Inflammatory macrophage (primary cell): ENCODE measurements at places on chromosomes 11 and 22.

DNA sequence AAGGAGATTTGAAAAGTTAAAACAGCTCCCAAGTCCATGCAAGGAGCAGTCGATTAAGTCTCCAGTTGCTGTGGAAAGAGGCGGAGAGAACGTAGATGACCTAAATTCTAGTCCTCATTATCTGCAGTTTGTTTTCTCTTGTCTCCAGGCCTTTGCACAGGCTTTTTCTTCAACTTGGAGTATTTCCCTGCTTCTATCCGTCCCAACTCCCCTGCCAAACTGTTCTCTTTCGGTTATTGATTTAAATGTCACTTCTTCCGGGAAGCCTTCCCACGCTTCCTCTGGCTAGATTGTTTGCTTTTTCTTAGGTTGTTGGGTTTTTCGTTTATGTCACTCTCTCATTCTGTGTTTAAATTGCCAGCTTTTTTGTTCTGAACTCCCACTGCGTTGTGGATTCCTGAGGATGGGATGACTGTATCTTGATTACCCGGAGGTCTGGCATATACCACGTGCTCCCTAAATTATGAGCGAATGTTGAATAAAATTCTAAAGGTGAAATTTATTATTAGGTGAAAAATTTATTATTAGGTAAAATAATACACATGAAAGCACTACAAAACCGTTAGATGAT lies 463 bp downstream of the TMEM126B start:
- peak; percentile 9 for DNase-seq

- DNase-seq, result no peak
Observed at GRCh38 chr11:85930879-85931366, 75.7 kb downstream of the CCDC83 start.

DNA sequence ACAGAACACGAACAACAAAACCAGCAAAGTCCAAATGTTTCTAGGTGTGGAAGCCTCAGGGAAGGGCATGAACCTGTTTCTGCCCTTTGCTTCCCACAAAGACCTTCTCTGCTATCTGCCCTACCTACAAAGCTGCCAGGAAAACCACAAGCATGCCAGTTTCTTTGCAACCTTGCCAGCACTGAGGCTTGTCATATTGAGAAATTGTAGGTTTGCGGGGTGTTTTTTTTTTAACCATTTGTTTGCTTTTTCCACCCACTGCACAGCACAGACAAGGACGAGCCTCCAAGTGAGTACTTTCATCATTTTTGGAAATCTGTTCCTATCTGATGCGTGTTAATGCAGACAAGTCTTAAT lies 12.8 kb downstream of the PARVG start:
- no peak for DNase-seq

- DNase-seq, result no peak
Observed at GRCh38 chr22:22386602-22387385, 121.7 kb downstream of the ZNF280B start.

DNA sequence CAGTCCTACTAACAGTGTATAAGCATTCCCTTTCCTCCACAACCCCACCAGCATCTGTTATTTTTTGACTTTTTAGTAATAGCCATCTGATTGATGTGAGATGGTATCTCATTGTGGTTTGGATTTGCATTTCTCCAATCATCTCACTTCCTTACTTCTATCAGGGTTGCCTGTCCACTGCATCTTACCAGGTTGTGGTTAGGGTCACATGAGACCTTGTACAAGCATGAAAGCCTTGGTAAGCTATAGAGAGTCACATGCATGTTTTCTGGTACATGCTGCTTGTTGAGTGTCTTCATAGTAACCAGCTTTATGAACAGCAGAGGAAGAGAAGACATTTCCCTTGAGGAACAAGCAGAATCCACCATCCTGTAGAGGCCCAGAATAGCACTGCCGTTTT lies 102.9 kb upstream of the PAX6 start:
- DNase-seq, result no peak

- DNase-seq, result no peak
Observed at GRCh38 chr11:34860034-34860433, 56.1 kb downstream of the APIP start.

DNA sequence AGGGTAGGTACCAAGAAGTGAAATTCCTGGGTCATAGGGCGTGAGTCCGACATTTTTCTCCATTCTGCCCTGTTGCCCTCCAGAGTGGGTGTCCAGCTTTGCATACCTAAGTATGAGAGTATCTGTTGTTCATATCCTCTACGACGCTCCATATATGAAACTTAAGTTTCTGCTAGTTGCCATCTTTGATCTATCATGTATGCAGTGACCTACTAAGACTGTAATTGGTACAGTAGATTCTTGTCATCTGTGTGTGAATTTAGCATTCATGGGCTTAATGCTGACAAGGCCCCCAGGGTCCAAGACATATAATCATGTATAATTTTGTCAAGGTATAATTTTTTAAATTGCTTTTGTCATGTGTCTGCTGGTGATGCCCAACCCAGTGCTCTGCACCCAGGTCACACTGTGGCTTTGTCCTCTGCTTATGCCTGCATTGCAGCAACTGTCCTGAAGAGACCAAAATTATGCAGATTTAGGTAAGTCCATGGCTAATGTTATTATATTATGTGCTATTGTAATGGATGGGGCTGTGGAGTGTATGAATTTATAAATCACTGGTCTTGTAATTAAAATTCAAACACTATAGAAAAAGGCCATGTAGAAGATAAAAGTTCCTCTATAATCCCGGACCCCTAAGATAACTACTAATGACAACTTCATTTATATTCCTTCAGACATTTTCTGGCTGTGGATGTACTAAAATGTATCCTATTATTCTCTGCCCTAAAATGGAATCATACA lies 12.2 kb downstream of the NEAT1 start:
- peak; percentile 2 for DNase-seq

DNA sequence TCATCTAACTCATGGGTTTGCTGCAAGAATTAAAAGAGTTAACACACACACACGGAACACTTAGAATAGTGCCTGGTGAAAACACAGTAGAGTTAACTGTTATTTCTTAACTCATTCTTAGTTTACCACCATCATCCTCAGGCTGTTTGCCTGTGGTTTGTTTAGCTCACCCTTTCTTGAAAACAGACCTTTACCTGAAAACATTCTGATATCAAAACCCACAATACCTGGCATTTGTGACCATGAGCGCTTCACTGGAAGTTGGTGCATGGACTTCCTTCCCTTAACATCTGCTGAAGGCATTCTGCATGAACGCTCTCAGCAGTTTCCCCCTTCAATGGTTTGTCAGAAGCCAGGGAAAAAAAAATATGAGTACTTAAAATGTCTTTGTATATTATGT lies 256.0 kb downstream of the ETS1 start:
- no peak for DNase-seq

DNA sequence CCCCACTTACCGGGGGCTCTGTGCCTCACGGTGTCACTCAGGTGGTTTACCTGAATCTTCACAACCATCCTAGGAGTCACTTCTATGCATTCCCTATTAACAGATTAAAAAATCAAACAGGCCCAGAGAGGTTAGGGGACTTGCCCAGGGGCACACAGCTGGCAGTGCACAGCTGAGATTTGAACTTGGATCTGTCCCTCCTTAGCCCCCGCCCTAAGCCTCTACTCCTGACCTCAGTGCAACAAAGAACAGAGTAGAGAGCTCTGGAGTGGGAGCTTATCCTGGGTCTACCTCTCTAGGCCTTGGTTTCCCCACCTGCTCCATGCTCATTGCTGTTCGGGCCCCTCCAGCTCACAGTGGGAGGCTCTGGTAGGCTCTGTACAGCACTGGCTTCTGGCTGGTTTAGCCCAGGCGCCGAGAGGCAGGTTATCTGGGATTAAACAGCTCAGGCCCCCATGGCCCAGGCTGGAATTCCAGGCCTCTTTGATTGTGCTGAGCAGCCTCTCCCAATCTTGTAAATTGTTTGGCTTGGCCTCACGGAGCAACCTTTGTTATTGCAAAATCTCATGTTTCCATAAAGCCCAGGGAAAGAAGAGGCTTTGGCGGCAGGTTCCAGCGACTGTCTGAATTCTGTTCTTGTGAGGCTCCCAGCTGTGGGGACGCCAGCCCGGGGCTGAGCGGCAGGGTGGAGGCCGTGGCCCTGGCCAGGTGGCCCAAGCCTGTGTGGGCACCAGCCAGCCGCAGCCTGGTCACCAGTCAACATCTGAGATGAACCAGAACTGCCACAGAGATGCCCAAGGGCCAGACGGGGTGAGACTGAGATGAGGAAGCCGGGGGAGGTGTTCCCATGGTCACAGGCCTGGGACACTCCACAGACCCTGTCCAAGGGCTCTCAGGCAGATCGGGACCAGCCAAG lies 28.9 kb upstream of the SHISAL1 start:
- DNase-seq, result no peak

DNA sequence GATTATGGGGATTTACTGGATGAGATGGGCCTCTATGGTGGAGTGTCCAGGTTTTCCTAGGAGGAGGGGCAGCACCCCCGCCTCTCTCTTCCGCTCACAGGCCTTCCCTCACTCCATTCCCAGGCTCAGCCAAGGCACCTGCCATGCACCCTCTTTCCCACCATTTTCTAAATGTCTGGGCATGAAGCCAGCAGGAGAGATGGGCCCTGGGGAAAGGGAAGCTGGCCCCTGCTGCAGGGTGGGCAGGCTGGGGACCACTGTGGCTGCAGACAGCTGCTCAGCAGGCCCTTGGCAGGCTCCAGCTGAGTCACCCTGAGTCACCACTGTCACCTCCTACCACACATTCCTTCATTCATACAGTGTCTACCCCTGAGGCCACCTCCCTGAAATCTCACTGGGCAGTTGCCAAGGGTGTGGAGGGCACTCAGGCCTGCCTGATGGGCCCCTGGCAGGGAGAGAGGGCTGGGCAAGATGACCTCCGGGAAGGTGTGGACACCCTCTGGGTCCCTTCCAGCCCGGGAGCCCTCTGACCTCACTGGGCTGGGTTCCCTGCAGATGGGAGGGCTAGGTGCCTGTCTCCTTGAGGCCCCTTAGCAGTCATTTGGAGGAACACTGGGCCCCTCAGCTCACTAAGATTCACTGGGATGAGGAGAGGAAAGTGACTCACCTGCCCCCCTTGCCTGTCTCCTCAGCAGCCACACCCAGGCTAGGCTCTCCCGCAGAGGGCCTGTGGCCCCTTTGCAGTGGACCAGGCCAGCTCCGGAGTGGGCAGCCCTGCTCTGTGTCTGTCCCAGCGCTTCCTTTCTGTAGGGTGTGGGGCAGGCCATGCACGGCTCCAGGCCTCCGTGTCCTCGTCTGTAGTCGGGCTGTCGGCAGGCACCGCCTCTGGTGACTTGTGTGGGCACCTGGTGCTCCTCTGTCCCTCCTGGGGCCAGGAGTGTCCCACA lies 7.8 kb downstream of the MYEOV start:
- DNase-seq, result peak; percentile 27

DNA sequence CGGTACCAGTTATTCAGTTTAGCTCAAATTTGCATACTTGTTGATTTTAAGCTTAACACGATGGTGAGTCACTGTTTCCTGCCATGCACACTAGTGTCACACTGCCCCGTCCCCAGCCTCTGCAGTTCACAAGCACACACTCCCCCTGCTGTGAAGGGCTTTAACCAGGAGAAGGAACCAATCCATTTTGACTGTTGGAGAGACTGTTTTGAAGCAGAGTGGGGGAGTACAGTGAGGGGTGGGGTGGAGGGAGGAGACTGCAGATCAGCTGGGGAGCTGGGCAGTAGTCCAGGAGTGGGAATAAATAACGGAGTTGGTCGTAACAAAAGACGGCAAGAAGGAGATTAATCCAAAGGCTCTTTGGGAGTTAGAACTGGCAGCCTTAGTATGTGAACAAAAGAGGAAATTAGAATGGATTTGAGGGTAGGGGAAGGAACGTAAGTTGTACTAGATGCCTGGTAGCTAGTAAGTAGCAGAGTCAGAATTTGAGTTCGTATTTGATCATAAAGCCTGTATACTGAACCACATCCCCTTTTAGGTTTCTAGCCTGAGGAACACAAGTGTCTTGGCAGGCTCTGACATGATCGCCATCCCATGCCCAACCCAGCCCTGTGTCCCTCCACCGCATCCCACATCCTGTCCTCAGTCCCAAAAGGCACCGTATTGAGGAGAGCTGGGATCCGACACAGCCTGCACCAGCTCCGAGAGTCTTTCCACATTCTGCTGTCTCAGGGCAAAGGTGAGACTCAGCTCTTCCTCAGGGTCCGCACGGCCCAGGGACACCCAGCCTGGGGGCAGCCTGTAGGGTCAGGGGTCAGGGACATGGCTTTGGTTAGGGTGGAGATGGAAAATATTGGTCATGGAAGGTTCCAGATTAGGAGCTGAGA lies 862 bp downstream of the TPP1 start:
- peak; percentile 75 for DNase-seq
